ENCODE measurements at places on chromosomes 16 and 17.

DNA sequence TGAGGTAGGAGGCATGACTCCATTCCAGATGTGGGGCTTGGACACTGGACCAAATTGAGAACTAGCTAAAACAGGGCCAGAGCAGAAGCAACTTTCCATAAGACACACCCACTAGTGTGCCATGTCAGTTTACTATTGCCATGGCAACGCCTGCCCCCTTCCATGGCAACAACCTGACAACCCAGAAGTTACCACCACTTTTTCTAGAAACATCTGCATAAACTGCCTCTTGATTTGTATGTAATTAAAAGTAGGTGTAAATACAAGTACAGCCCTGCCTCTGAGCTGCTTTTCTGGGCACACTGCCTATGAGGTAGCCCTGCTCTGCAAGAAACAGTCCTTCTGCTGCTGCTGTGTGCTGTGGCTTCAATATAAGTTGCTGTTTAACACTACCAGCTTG lies 19.5 kb upstream of the SCNN1B start:
- no peak for DNase-seq

- DNase-seq = no peak
Observed at GRCh38 chr16:24723663-24724062, 5.8 kb upstream of the TNRC6A start.

DNA sequence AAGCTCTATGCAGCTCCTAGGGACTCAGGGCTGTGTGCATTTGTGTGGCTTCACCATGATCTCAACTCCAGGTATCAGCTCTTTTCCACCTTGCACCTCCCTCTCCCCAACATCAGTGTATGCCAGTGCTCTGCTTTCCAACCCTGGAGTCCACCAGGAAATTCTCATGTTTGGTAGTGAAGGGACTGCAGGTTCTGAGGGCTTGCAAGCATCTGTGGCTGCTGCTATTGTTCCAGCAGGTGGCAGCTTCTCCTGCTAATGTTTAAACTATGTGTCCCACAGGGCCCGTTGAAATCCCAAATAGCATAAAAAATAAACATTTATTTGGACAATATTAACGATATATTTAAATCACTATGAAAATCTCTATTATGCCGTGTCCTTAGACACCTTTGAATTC lies 82.0 kb downstream of the RGS9 start:
- DNase-seq = no peak

DNA sequence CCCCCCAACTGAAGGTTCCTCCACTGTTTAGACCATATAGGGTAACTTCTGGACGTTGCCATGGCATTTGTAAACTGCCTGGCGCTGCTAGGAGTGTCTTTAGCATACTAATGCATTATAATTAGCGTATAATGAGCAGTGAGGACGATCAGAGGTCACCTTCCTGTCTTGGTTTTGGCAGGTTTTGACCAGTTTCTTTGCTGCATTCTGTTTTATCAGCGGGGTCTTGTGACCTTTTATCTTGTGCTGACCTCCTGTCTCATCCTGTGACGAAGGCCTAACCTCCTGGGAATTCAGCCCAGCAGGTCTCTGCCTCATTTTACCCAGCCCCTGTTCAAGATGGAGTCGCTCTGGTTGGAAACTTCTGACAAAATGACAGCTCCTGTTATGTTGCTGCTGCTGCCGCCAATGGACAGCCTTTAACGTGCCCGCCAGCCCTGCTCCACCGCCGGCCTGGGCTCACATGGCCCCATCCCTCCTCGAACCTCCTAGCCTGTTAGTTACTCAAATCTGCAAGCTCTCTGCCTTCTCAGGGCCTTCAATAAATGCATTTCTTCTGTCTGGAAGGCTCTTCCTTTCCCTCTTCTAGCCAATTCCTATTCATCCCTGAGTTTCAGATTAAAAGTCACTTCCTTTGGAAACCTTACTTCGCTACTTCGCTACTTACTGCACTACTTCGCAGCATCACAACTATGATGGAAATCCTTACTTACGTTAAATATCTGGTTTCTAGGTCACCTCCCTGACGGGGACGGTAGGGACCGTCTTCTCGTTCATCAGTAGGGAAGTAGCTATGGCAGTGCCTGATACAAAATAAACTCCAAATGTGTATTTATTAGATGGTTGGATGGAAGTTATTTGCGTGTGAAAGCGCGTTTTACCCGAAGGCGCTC lies 640 bp upstream of the NAGLU start:
- no peak for DNase-seq

DNA sequence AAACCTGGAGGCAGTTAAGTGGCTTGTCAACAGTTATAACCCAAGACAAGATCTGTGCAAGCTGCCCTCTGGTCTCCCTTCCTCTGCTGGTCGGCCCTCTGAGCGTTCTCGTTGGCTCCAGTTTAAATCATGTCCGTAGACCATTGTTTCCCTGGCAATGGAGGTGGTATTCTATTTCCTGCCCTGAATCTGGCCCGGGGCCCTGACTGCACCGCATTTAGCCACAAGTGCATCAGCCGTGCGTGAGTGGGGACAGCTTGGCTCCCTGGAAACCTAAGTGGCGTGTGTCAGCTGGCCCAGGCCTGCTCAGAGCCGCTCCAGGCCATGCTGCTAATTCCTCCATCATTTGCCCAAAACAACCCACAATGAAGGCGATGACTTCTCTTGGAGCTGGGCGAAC lies 15.0 kb upstream of the MYLK3 start:
- DNase-seq = no peak

GRCh38 chr16:82395212-82395611 lies 225.2 kb upstream of the MPHOSPH6 start:
- no peak for DNase-seq

GRCh38 chr17:65184235-65184959 lies 47.2 kb downstream of the RGS9 start:
- no peak for DNase-seq

GRCh38 chr17:6334386-6334785 lies 100.5 kb downstream of the AIPL1 start:
- no peak for DNase-seq

DNA sequence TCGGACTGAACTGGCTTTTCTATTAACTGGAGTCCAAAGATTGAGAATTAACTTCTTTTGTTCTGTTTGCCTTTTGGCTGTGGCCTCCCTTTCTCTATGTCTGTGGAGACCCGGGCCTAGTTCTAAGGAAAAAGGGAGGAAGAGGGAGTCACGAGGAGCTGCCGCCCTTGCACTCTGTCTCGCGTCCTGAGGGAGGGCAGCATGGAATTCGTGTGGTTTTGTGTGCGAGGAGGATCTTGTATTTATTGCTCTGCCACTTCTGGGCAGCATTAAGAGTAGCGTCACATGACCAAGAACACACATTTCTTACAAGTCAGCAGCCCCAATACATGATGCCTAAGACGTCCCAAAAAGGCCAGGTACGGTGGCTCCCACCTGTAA lies 23.6 kb downstream of the METTL22 start:
- DNase-seq = no peak

DNA sequence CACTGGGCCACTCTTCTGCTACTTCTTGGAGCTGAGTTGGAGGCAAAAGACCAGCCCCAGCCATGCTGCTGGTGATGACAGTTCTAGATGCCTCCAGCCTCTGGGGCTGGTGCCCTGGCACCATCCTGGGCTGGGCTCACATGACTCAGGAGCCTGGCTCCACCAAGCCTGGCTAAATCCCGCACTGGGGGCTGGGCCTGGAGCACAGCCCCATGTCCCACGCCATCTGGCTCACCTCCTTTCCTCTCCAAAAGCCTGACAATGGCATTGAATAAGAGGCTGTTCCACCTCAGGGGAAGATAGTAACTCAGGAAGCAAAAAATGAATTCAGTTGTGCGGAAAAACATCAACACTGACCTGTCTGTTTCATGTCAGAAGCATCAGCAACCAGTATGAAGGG lies 45.1 kb upstream of the MTSS2 start:
- no peak for DNase-seq

DNA sequence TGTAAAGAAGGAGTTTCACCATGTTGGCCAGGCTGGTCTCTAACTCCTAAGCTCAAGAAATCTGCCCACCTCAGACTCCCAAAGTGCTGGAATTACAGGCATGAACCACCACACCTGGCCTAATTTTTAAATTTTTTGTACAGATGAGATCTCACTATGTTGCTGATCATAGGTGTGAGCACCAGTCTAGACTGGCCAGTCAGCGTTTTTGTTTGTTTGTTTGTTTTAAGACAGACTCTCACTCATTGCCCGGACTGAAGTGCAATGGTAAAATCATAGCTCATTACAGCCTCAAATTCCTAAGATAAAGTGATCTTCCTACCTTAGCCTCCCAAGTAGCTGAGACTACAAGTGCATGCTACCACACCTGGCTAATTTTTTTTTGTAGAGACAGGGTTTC lies 38.0 kb upstream of the TAOK1 start:
- no peak for DNase-seq

GRCh38 chr16:70614208-70614951 lies 32.0 kb upstream of the IL34 start:
- DNase-seq = no peak

DNA sequence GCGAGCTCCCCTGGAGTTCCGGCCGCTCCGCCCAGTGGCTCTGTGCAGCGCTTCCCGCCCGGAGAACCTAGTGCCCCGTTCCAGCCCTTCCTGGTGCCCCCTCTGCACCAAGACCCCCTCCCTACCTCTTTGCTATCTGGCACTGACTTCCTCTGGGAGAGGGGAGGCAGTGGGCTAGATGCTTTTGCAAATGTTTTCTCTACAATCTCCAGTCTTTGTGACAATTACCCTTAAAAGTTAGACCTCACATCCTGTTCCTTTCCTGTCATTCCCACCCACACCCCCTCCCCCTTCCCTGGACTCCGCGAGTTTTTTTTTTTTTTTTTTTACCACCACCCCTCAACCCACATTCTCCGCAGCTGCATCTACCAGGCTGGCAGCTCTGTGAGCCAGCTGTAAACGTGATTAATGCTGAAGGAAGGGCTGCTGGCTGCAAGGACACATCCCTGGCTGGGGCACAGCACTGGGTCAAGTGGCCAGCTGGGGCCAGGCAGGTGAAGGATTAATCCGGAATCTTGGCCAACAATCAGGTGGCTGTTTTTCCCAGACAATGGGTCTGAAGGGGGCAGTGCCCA lies 101.5 kb downstream of the MGAT5B start:
- peak; percentile 28 for DNase-seq

GRCh38 chr16:10220942-10221341 lies 38.7 kb upstream of the GRIN2A start:
- DNase-seq = no peak

GRCh38 chr16:85171759-85172454 lies 59.6 kb upstream of the CIBAR2 start:
- no peak for DNase-seq

DNA sequence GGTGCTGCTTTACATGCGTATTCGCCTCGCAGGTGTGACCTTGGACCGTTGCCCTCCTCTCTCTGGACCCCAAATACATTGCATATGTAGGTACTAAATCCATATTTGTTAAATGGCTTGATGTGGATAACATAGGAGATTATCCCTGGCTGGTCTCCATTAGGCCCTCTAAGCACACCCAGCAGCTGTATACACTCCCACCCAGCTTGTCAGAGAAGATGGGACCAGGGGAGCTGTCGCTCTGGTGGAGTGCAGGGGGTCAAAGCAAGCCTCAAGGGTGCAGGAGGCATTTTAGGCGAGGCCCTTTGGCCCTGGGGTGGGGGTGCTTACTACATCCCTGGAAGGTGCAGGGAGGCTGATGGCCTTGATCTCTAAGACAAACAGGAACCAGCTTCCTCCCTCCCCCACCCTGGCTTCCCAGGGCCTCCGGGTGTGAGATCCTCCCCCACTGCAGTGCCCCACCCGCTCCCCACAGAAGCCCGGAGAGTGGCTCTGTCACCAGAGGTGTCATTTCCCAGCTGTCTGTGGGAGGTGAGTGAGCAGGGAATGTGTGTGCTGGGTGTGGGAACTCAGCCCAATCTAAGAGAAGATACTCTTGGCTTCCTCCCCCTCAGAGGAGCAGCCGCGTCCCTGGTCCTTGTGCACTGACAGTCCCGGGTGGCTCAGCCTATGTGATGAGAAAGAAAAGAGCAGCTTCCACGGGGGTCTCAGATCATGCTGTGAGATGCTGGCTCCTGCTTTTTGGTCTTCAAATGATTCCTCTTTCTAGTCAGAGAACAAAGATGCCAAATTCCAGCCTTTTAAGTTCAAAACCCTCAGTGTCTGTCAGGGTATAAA lies 1.4 kb upstream of the VAMP2 start:
- peak; percentile 78 for DNase-seq

- no peak for DNase-seq
Observed at GRCh38 chr16:68528233-68528632, 10.9 kb upstream of the ZFP90 start.

GRCh38 chr16:65523283-65523944 lies 401.6 kb upstream of the CDH11 start:
- no peak for DNase-seq

GRCh38 chr17:33085256-33085655 lies 93.6 kb downstream of the SPACA3 start:
- no peak for DNase-seq

GRCh38 chr17:6936370-6937028 lies 59.4 kb upstream of the ALOX12 start:
- DNase-seq = no peak

DNA sequence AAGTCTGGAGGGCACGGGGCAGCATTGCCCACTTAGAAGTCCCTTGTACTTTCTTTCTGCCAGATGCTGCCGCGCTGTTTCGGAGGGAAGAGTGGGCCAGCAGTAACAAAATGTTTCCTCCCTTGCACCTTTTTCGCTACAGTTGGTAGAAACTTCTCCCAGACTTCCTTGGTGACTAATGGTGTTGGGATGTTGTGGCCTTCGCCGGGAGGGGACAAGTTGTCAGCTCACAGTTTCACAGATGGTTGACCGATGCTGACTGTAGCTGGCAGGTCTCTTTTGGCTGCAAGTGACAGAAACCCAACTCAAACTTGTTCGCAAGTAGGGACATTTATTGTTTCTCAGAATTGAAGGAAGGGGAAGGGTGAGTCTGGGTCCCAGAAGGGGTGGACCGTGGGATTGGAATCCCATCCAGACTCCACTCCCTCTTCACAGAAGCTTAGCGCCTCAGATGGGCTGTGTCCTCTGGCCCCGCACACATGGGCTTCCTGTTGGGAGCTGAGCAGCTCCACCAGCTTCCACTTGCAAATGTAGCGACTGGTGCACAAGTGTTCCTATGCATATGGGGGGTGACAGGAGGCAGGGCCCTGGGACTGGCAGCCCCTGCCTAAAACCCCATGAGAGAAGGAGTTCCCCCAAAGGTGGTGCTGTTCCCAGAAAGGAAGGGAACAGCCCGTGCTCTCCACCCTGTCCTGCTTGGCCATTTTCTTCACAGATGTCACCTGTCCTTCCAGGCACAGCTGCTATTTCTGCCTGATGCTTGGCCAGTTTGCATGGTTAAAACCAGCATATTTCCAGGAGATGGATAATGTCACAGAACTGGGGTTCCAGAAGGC lies 30.9 kb upstream of the RPRML start:
- no peak for DNase-seq

- DNase-seq = no peak
Observed at GRCh38 chr17:81346908-81347349, 48.3 kb upstream of the BAHCC1 start.

- no peak for DNase-seq
Observed at GRCh38 chr17:28227316-28228108, 91.5 kb upstream of the TMEM97 start.

DNA sequence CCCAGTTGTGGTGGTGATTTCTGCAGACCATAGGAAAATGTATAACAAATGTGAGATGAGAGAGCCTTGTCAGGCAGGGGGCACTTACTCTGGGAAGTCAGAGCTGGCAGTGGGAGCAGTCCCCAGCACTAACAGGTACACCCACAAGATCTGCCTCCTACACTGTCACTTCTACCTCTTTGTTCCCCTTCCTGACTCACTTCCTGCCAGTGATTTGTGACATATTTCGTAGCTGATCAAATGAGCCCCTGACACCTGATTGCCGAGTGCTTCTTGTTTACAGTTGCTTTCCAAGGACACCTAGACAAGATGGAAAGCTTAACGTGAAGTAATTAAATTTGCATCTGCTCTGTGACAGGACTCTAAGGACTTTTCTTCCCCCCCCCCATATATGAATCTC lies 40.5 kb downstream of the FTO start:
- DNase-seq = peak; percentile 19

GRCh38 chr16:55444754-55445485 lies 34.1 kb upstream of the MMP2 start:
- no peak for DNase-seq

All from stimulated activated CD4-positive, alpha-beta T cell treated with anti-CD3 and anti-CD28 coated beads, Interleukin-2, amount 100 ng/mL, for 24 hours (primary cell).